ENCODE measurements at places on chromosomes 4 and X.

- H3K4me1 ChIP-seq = no peaks in the 10 kb centered on the region
- H3K27ac ChIP-seq = no peak overlapping the region
- H3K4me3 ChIP-seq = no peak overlapping the region
- H3K27me3 ChIP-seq = no peaks in the 10 kb centered on the region
- no peak for DNase-seq
Measured at GRCh38 chr4:127505203-127505602, 127.6 kb upstream of the INTU start.

DNA sequence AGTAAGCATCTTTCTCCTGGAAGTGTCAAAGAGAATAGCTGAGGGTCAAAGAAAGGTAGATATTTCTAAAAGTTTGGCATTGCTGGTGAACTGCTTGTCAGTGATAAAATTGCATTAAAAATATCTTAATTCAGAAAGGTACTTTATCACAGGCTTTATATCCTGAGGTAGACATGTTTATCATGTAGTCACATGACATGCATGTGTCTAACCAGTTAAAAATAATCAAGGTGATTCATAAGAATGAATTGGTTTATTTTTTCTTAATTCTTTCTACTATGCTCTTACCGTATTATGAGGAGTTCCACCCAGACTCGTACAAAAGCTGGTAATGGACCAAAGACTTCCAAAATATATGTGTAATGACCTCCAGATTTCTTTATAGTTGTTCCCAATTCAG lies 6.1 kb downstream of the SLC7A11 start:
- peak overlapping the region; percentile 100 for H3K27ac ChIP-seq
- peaks cover 67% of the 10 kb centered on the region for H3K36me3 ChIP-seq
- H3K4me1 ChIP-seq = peaks cover 52% of the 10 kb centered on the region
- peak overlapping the region; percentile 53 for H3K4me3 ChIP-seq
- no peaks in the 10 kb centered on the region for H3K27me3 ChIP-seq
- no peak for DNase-seq

DNA sequence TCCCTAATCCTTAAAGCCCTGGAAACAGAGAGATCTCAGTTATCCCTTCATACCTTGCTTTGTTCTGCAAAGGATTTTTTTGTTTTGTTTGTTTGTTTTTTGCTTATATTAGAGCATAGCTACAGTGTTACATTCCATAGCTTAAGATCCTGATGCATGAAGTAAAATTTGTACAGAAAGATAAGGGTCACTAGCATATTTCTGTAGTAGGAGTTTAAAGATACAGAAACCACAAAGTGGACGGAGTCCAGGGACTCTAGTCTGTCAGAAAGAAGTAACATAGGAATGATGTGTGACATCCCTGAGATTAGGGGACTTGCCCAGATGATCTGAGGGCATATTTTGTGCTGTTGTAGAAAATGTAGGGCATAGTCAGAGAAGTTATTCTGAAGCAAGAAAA lies 151.9 kb upstream of the PLAC1 start:
- DNase-seq = no peak
- no peaks in the 10 kb centered on the region for H3K4me1 ChIP-seq
- no peak overlapping the region for H3K4me3 ChIP-seq

DNA sequence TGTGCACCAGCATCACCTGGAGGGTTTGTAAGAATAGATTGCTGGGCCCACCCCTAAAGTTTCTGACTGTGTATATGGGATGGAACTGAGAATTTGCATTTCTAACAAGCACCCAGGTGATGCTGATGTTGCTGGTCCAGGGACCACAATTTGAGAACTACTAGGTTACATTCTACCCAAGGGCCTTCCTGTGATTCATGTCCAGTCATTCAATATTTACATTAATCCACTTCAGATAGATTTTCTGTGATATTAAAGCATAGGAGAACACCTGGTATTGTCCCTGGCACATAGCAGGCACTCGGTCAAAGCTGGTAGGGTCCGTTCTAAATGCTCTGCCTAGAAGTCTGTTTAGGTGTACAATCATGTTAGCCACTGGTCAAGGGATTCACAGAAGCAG lies 19.5 kb upstream of the XPNPEP2 start:
- H3K27me3 ChIP-seq = no peaks in the 10 kb centered on the region
- H3K4me3 ChIP-seq = no peak overlapping the region
- DNase-seq = no peak
- no peak overlapping the region for H3K27ac ChIP-seq
- H3K36me3 ChIP-seq = no peaks in the 10 kb centered on the region
- 0 out of 2 replicates have a peak, but pooled peaks cover 4% of the 10 kb centered on the region for H3K4me1 ChIP-seq

DNA sequence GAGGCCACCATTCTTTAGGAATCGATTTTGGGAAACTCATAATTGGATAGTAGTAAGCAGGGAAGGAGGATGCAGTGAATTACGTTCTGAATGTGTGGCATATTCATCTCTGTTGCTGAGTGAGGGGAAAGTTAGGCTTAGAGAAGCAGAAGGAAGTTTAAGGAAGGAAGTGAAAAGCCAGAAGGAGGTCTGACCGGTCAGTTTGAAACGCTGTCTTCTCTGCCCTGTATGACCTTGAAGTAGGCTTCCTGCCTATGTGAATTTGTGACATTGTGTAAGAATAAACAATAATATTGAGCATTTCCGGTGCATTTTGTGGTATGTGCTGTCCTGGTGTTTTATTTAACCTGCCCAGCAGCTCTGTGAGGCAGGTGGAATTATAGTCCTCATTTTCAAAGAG lies 67.3 kb downstream of the PDLIM5 start:
- H3K36me3 ChIP-seq = no peaks in the 10 kb centered on the region
- no peak for DNase-seq

DNA sequence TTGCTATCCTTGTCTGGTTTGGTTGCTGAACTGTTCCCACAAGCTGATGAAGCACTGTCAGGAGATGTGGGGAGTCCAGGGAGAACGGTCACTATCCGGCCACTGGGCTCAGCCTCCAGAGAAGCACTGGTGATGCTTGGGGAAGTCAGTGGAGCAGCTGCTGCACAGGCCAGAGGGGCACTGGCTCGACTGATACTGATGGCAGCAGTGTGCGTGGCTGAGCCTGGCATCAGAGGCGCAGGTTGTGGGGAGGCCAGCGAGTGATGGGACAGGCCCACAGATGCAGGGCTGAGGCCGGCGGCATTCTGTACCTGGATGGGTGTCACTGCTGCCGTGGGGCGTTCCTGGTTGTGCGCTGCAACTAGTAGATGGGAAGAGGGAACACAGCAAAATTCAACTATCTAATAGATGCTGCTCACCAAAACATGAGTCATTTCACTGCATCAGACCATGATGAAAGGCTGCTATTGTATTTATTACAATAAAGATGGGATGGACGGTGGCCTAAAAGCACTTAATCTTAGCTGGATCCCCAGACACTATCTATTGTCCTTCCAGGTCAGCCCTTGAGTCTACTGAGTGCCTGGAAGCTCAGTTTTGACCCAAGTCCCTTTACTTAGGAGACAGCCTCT lies 106.3 kb upstream of the CBR4 start:
- no peaks in the 10 kb centered on the region for H3K27me3 ChIP-seq
- H3K4me3 ChIP-seq = no peak overlapping the region
- peak overlapping the region; percentile 98 for H3K27ac ChIP-seq
- no peak for DNase-seq
- H3K4me1 ChIP-seq = peaks cover 25% of the 10 kb centered on the region

DNA sequence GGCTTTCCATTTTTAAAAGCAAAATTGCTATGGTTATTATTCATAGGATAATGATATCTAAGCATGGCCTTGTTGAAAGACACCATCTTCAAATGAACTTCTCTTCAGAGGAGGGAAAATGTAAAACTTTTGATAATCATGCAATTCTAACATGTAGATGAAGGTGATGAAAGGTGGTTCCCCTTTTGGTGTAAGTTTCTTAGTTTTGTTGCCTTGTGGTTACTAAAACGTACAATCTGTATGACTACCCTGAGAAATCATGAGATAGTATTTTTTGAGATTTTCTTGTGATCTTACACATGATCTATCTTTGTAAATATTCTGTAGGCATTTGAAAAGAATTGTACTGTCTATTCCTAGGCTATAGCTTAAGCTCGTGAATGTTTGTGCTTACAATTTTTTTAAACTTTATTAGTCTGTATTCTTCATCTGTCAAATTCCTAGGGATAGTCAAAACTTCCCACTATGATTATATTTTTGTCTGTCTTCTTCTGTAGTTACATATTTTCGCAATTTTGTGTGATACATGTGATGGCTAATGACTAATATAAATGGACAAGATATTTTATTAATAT lies 47.5 kb downstream of the PTPN13 start:
- H3K27ac ChIP-seq = no peak overlapping the region
- H3K36me3 ChIP-seq = no peaks in the 10 kb centered on the region
- H3K27me3 ChIP-seq = no peaks in the 10 kb centered on the region
- DNase-seq = no peak
- no peaks in the 10 kb centered on the region for H3K4me1 ChIP-seq

GRCh38 chr4:67575232-67576058 lies 16.9 kb downstream of the STAP1 start:
- H3K36me3 ChIP-seq = no peaks in the 10 kb centered on the region
- H3K27ac ChIP-seq = no peak overlapping the region
- no peaks in the 10 kb centered on the region for H3K4me1 ChIP-seq
- no peak overlapping the region for H3K4me3 ChIP-seq
- no peak for DNase-seq
- H3K27me3 ChIP-seq = no peaks in the 10 kb centered on the region

GRCh38 chr4:141427726-141428296 lies 207.1 kb downstream of the ZNF330 start:
- no peak overlapping the region for H3K27ac ChIP-seq
- H3K36me3 ChIP-seq = no peaks in the 10 kb centered on the region
- DNase-seq = no peak
- H3K4me3 ChIP-seq = no peak overlapping the region
- H3K27me3 ChIP-seq = no peaks in the 10 kb centered on the region

- H3K27ac ChIP-seq = no peak overlapping the region
- no peaks in the 10 kb centered on the region for H3K27me3 ChIP-seq
- H3K4me1 ChIP-seq = no peaks in the 10 kb centered on the region
- H3K4me3 ChIP-seq = no peak overlapping the region
Measured at GRCh38 chr4:146398896-146399445, 122.8 kb downstream of the SLC10A7 start.

DNA sequence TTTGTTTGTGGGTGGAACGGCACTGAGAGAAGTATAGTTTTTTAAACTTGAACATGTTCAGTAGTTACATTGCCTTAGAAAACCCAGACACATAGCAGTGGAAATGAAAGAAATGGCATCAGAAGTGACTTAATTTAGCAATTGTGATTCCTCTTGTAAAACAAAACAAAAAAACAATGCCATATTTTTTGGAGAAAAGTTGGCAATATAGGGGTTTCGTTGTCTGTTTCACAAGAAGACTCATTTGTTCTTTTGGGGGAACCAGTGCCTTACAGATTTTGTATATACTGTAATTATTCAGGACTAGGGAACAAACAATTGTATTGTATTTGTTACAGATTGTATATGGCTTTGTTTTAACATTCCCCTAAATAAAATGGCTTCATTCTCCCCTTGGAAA lies 390.7 kb downstream of the UNC5C start:
- H3K4me3 ChIP-seq = no peak overlapping the region
- H3K27me3 ChIP-seq = no peaks in the 10 kb centered on the region
- no peak overlapping the region for H3K27ac ChIP-seq
- H3K36me3 ChIP-seq = no peaks in the 10 kb centered on the region

DNA sequence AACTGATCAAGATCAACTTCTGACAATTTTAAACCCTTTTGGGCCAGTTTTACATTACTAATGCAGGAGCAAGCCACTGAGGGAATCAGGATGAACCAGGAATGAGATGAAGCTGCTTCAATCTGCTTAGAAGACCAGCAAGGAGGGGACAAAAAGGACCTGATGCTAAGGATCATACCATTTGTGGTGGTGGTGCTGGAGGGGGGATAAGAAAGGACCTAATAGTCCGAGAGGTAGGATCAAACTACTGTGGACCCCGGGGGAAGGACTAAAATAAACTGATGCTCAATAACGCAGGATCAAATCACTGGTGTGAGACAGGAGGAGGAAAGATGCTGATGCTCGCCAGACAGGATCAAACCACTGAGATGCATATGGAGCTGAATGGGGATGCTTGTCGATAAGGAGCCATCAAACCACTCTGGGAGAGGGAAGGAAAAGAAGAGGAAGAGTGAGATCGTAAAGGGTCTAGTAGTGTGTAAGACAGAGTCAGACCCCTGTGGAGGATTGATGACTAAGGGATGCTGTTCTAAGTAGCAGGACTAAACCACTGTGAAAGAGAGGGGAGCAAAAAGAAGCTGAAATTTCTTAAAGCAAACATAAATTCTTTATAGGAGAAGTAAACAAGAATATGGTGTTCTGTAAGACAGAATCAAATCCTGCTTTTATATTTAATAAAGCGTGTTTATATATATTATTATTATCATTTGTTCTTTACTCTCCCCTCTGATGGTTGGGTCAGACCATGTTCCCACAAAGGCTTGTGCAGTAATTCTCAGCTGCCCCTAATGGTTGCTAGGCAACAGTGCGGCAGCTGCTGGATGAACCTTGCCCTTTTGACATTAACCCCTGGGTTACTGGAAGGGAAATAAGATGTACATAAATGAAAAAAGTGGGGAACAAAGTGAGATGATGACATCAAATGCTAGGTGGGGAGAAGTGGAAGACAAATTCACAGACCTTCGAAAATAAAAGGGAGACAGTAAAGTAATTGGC lies 432.5 kb upstream of the FGF16 start:
- no peaks in the 10 kb centered on the region for H3K27me3 ChIP-seq
- H3K36me3 ChIP-seq = no peaks in the 10 kb centered on the region
- no peak overlapping the region for H3K27ac ChIP-seq
- H3K4me3 ChIP-seq = no peak overlapping the region

DNA sequence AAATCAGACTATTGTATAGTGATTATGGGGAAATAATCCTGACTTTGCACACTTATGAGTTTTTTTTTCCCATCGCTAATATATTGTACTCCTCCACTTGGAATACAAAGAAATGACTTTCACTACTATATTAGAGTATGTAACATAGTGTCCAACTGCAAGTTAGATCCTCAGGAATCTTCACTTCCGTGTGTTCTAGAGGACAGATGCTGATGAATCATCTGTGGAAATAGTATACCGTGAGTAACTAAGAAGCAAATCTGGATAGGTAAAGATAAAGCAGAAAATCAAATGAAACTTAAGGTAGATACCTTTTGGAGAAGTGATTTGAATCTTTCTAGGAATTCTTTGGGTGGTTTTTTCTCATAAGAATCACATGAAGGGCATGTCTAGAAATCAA lies 8.3 kb downstream of the IL21 start:
- no peak overlapping the region for H3K4me3 ChIP-seq
- no peaks in the 10 kb centered on the region for H3K27me3 ChIP-seq
- no peak overlapping the region for H3K27ac ChIP-seq
- H3K36me3 ChIP-seq = no peaks in the 10 kb centered on the region
- peak; percentile 44 for DNase-seq
- no peaks in the 10 kb centered on the region for H3K4me1 ChIP-seq

DNA sequence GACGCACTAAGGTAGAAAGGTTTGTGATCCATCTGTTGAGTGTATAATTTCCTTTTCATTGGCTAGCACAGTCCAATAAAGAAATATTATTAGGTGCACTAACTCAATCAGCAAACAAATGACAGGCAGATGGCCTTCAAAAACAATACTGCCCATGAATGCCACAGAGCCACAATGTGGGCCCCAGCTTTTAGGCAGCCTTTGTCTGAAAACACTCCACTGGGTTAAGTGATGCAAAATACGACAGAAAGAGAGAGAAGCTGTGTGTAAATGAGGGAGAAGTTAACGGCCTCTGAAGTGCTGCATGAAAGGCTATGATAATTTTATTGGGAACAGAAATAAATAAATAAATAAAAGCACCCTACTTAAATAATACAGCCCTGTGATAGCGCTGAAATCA lies 274.6 kb downstream of the NKX6-1 start:
- no peak overlapping the region for H3K4me3 ChIP-seq
- no peaks in the 10 kb centered on the region for H3K4me1 ChIP-seq
- DNase-seq = no peak
- no peak overlapping the region for H3K27ac ChIP-seq
- H3K36me3 ChIP-seq = no peaks in the 10 kb centered on the region

GRCh38 chr4:16006771-16007446 lies 43.9 kb upstream of the FGFBP2 start:
- H3K36me3 ChIP-seq = no peaks in the 10 kb centered on the region
- H3K4me1 ChIP-seq = no peaks in the 10 kb centered on the region
- H3K4me3 ChIP-seq = no peak overlapping the region
- no peak for DNase-seq
- H3K27me3 ChIP-seq = no peaks in the 10 kb centered on the region

Data from PC-9 (cell line).